A549 treated with Hydrocortisone at 1 μM for 4 hours (cell line): ENCODE measurements at places on chromosomes 12 and 14. TPM values are rescaled to one million over a fixed set of nuclear protein-coding genes. Genes with fewer than 3 reads are reported as not detected.

Gene FAM181A
- not detected in 5 replicates for total RNA-seq

Gene TROAP
- 74.4 to 87.6 TPM (median 83.8 TPM) in 5 replicates for total RNA-seq

Gene CELA1
- total RNA-seq, result not detected in 5 replicates

Gene SLC25A21
- total RNA-seq, result 0.50 to 1.9 TPM (median 0.93 TPM) in 5 replicates

Gene LYZ
- total RNA-seq, result 0.05 to 0.37 TPM in 2 of 5 replicates, not detected in the others

Gene EML1
- total RNA-seq, result 28.1 to 41.4 TPM (median 33.6 TPM) in 5 replicates

Gene POTEG
- total RNA-seq, result not detected in 5 replicates

Gene LMNTD1
- not detected in 5 replicates for total RNA-seq

Gene ERBB3
- total RNA-seq, result 0.78 to 1.5 TPM (median 1.1 TPM) in 5 replicates

Gene OR4E1
- total RNA-seq, result not detected in 5 replicates

Gene VEZT
- 50.5 to 82.4 TPM (median 58.6 TPM) in 5 replicates for total RNA-seq

Gene CLEC9A
- total RNA-seq, result not detected in 5 replicates

Gene TCTN2
- total RNA-seq, result 11.2 to 14.1 TPM (median 12.8 TPM) in 5 replicates

Gene CCDC38
- total RNA-seq, result 0.07 to 0.30 TPM (median 0.14 TPM) in 5 replicates
